ENCODE measurements at places on chromosomes 1 and 21.

- DNase-seq: no peak
Observed at GRCh38 chr1:58765006-58765405, 18.8 kb downstream of the JUN start.

DNA sequence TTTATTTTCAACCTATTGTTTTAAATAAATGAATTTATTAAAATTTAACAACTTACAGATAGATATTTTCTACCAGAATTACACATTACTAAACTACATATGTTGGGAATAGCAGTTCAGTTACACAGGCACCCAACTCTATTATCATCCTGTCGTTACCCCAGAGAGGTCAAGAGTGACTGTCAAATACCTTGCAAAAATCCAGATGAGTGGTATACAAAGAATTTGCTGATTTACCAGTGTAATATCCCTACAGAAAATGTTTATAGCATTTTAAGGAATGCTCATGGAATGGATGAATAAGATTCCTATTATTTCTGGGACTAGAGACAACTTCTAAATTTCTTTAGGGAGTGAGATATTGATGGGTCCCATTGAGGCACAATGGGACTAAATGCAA, 300.7 kb upstream of the RGS18 start:
- no peak for DNase-seq

DNA sequence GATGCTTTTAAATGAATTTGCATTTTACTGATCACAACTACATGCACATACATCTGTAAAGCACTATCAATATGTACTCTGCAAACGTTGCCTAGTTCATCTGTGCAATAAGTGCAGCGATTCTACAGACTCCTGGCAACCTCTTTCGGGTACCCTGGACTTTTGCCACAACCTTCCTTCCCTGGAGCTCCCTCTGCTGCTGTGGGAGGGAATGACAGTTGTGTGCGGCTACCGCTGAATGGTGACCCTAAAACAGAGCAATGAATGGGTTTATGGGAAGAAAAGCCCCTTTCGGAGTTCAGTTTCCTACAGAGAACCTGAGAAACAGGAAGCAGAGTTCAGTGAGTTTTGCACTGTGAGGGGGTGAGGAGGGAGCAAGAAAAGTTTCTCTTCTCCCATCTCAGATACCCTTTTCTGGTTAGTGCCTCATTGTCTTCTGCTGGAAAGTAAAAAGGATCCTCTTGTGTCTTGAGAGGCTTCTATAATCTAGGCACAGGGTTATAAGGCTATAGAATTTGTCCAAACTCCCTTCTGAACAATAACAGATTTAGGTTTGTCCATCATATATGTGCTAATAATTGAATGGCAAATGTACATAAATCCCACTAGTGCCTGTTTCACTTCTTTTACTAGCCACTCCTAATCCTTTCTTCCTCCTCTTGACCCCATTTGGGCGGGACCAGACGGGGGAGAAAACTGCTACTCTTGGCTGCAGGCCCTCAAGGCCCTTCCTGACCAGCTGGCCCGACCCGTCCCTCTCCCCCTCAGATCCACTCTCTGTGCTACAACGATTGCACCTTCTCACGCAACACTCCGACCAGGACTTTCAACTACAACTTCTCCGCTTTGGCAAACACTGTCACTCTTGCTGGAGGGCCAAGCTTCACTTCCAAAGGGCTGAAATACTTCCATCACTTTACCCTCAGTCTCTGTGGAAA, 19.8 kb upstream of the SARS1 start:
- peak; percentile 56 for DNase-seq

DNA sequence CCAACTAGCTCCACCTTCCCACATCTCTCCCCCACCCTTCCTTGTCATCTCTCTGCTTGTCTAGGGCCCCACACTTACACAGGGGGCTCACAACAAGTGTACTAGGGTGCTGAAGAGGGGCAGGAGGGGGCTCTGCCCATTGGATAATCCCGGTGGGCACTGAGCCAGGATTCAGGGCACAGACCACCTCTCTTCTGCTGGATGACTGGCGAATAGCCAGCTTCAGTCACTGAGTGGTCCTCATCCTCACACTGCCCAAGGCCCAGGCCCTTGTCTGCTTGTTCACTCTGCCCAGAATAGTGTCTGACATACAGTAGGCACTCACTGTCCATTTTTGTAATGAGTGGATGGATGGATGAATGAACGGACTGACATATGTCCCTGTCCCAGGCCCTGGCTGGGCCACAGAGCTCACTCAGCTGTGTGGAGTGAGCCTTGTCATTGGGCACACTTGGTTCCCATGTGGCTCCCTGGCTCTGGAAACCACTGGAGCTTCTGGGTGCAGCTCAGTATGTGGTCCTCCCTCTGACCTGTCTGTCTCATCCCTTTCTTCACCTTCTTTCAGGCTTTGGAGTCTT, 36.6 kb downstream of the FOXO6 start:
- DNase-seq: no peak

- DNase-seq: no peak
Observed at GRCh38 chr1:58815686-58816071, 31.8 kb upstream of the JUN start.

GRCh38 chr1:185561629-185562028, 172.6 kb upstream of the HMCN1 start:
- peak; percentile 49 for DNase-seq

DNA sequence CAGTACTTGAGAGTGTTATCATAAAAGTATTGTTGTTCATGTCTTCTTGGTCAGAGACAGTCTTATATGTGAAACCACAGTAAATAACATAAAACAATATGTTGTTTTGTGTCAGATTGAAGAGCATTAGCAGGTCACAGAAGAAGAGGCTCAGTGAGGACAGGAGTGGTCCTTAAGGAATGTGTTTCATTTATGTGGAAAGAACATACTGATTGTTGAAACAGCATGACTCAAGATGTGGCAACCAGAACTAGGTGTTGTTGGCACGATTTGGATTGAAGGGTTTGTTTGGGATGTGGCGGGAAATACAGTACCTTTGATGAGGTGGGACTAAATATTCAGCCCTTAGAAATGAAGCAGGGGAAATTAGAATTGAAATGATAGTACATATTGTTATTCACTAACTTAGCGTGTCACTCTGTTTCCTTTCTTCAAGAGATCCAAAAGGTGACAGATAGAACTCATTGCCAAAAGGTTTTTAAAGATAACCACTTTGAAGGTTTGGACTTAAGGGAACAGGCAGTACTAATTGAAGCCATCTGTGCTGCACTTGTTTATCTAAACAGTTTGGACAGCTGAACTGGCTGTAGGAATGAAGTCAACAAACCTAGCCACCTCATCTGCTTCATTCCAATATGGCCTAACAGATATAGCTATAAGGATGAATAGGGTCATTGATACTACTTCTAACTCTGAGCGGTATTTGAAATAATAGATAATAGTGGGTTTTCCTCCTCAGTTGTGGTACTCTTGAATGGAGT, 14.4 kb downstream of the RALGPS2 start:
- DNase-seq: no peak

- no peak for DNase-seq
Observed at GRCh38 chr1:3116560-3116959, 47.6 kb downstream of the PRDM16 start.

- DNase-seq: no peak
Observed at GRCh38 chr1:54754486-54755285, 9.6 kb downstream of the PARS2 start.

All from CD4-positive, alpha-beta T cell treated with Interleukin-1 beta for 1 hour (primary cell).